ENCODE measurements at places on chromosomes 2 and 18. TPM values are rescaled to one million over a fixed set of nuclear protein-coding genes. Genes with fewer than 3 reads are reported as not detected.

GYPC gene
- 19.6 TPM for total RNA-seq

DSEL gene
- 51.4 TPM for total RNA-seq

ADNP2 gene
- 22.0 TPM for total RNA-seq

UGT1A6 gene
- total RNA-seq: not detected

PLGLB1 gene
- 9.4 TPM for total RNA-seq

PROC gene
- total RNA-seq: not detected

VWA3B gene
- total RNA-seq: under 0.01 TPM

PHOSPHO2 gene
- total RNA-seq: 11.8 TPM

CNTNAP5 gene
- 30.6 TPM for total RNA-seq

SETBP1 gene
- total RNA-seq: 34.2 TPM

EMILIN1 gene
- total RNA-seq: 4.1 TPM

COL3A1 gene
- total RNA-seq: 88.0 TPM

ATP6V1B1 gene
- total RNA-seq: not detected

POMC gene
- 1.2 TPM for total RNA-seq

RESP18 gene
- 0.82 TPM for total RNA-seq

ERMN gene
- under 0.01 TPM for total RNA-seq

NXPH2 gene
- total RNA-seq: 25.7 TPM

ASNSD1 gene
- 133 TPM for total RNA-seq

ASIC4 gene
- total RNA-seq: 2.9 TPM

RGPD4 gene
- total RNA-seq: not detected

HOXD12 gene
- total RNA-seq: not detected

FBLN7 gene
- 0.41 TPM for total RNA-seq

CACNB4 gene
- 42.4 TPM for total RNA-seq

LRRFIP1 gene
- total RNA-seq: 27.7 TPM

SIX2 gene
- 0.41 TPM for total RNA-seq

SLC5A7 gene
- 1.6 TPM for total RNA-seq

INHA gene
- total RNA-seq: 0.41 TPM

ANKRD30BL gene
- 12.6 TPM for total RNA-seq

PELI1 gene
- total RNA-seq: 79.5 TPM

PJVK gene
- total RNA-seq: 2.4 TPM

CCDC150 gene
- total RNA-seq: 4.5 TPM

SPTBN1 gene
- total RNA-seq: 449 TPM

DAW1 gene
- 1.2 TPM for total RNA-seq

ANKRD12 gene
- 135 TPM for total RNA-seq

NLRC4 gene
- 0.41 TPM for total RNA-seq

TMEM182 gene
- total RNA-seq: 2.0 TPM

IL36B gene
- total RNA-seq: not detected

MYOM1 gene
- total RNA-seq: 0.82 TPM

RAB6C gene
- total RNA-seq: 0.41 TPM

VIL1 gene
- not detected for total RNA-seq

DLX2 gene
- 2.9 TPM for total RNA-seq

Data from frontal cortex (tissue), 4 donors.